ENCODE measurements at places on chromosomes 4 and X.

DNA sequence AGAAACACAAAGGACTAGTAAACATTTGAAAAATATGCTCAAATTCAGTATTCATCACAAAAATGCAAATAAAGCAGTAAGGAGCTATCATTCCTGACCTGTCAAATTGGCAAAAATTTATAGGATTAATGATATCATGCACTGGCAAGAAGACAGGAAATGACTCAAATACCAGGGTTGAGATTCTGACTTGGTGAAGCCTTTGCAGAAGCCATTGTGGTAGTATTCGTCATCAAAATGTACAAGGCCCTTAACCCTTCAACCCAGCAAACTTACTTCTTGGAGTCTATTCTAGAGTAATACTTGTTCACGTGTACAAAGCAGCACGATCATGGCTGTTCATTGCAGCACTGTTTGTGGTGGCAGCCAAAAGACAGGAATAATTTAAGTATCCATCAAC lies 132.4 kb downstream of the ENOX2 start:
- no peak for DNase-seq

- no peak for DNase-seq
These were observed 58.2 kb downstream of the ARSJ start for GRCh38 chr4:113921089-113921794.

- no peak for DNase-seq
These were observed 83.7 kb downstream of the PSAPL1 start for GRCh38 chr4:7351014-7351413.

DNA sequence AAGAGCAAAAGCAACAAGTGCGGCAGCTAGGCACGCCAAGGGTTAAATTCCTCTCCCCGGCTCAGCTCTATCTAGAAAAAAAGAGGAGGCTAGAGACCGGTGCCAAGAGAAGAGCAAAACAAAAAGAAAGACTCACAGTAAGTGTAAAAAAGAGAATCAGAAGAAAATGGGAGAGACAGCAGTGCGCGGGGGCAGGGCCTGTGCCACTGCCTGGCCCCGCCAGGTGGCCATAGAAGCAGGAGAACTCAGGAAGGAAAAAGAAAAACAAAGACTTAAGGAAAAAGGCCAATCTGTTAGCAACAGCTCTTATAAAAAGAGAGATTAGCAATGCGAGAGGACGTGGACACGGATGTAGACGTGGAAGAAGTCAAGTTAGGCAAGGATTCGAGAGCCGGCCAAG lies 3.2 kb downstream of the ACOX3 start:
- no peak for DNase-seq

DNA sequence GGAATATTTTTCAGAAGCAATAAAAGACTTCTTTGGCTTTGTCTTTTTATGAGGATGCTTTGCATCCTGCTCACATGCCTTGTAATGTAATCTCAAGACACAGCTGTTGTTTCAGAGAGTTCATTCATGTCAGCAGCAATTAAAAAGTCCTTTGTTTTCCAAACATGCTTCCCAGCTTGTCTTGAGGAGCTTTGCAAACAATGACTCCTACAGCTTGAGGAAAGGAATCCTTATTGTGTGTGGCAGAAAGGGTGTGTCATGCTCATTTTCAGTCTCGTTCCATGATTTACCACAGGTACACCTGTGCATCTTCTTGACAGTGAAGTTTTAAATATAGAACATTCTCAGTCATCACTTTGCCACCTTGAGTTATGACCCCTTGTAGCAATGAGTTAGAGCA lies 139.2 kb upstream of the AADAT start:
- no peak for DNase-seq

GRCh38 chrX:31128855-31129254 lies 57.0 kb upstream of the FTHL17 start:
- no peak for DNase-seq

- DNase-seq: no peak
These were observed 4.8 kb upstream of the DUSP9 start for GRCh38 chrX:153642051-153642654.

DNA sequence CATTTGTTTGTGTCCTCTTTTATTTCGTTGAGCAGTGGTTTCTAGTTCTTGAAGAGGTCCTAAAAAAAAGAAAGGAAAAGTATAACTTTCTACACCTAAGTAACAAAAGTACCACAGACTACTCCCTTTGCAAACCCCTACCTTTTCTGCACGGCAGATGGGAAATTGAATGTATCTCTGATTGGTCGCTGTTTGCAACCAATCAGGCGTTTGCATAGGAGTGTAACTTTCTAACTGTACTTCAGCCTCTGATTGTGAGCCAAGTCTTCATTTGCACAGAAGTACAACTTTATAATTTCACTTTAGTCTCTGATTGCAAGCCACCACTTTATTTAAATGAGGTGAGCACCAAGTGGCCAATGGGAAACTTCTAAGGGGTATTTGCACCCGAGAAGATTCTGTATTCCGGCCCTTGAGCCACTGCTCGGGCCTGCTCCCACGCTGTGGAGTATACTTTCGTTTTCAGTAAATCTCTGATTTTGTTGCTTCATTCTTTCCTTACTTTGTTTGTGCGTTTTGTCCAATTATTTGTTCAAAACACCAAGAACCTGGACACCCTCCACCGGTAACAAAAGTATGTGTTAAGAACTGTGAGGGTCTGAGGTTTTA lies 40.3 kb upstream of the FHL1 start:
- no peak for DNase-seq

- no peak for DNase-seq
These were observed 85.2 kb upstream of the GPR34 start for GRCh38 chrX:41603596-41603995.

- DNase-seq: no peak
These were observed 11.3 kb downstream of the DOCK11 start for GRCh38 chrX:118506805-118507480.

- DNase-seq: no peak
These were observed 1513.2 kb downstream of the ARAP2 start for GRCh38 chr4:34731070-34731469.

DNA sequence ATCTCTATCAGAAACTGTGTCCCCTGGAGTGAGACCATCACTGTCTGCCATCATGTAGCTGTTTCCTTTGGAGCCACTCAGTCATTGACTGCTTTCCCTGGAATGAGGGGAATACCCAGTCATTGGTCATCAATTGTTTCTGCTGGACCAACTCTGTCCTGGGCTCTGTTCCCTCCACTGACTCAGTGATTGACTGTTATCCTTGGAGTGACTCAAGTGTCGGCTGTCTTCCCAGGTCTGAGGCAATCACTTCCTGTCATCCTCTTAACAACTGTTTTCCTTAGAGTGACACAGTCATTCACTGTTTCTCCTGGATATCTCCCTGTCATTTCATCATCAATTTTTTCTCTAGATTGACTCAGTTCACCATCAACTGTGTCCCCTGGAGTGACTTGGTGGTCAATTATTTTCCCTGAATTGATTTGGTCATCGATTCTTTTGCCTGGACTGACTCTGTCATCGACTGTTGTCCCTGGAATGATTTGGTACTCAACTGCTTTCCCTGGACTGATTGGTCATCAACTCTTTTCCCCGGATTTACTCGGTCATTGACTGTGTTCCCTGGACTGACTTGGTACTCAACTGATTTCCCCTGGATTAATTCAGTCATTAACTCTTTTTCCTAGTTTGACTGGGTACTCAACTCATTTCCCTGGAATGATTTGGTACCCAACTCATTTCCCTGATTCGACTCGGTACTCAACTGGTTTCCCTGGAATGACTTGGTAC lies 327.9 kb upstream of the VCX start:
- DNase-seq: no peak

DNA sequence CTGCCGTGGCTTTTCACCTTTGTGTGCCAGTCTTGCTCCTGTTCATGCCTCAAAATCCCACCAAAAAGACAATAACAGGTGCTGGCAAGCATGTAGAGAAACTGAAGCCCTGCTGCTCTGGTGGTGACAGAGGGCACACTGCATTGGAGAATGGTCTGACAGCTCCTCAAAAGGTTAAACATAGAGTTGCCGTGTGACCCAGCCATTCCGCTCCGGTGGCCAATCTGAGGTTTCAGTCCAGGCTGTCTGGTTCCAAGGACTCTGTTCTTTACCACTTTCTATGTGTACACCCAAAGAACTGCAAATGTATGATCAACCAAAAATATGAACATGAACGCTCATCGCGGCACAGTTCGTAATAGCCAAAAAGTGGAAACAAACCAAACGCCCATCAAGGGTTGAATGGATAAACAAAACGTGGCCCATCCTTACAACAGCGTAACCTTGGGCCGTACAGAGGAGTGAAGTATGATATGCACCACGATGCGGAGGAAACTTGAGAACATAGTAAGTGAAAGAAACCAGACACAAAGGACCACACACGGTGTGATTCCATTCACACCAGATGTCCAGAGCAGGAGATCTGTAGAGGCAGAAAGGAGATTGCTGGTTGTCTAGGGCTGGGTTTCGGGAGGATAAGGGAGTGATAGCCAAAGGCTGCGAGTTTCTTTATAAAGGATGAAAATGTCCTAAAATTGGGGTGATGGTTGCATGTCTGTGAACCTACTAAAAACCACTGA lies 33.6 kb upstream of the WFS1 start:
- no peak for DNase-seq

DNA sequence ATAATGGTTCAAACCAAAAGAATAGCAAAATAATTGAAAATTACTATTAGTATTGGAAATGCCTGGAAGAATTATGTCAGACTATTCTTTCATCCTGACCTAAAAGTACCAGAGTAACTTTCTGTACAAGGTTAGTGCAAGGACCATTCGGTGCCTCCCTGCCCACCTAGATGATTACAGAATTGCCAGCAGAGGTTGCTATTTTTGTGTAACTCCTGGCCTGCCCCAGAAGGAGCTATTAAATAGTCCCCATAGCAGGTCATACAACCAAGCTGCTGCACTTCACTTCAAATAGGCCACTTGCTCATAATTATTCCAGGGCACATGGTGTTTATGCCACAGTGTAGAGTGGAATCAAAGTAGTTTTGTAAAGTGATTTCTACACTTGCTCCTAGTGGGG lies 831.1 kb upstream of the PABPC4L start:
- no peak for DNase-seq

DNA sequence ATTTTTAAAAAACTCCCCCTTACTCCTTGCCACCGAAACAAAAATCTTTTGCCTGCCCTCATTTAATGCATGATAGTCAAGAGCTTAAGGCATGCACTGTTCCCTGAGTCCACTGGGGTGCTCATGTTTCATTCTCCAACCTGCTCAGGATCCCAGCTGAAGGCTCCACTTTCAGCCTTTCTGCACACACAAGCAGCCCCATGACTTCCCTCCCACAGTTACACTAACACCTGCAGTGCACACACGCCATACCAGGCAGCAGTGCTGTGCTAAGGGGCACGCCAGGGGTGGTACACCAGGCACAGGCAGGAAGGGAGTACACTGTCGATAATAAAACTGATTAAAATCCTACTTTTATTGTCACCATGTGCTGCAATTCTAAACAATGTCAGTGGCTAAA lies 385.2 kb downstream of the BMPR1B start:
- DNase-seq: no peak

GRCh38 chrX:23013366-23013765 lies 13.6 kb downstream of the DDX53 start:
- DNase-seq: no peak

DNA sequence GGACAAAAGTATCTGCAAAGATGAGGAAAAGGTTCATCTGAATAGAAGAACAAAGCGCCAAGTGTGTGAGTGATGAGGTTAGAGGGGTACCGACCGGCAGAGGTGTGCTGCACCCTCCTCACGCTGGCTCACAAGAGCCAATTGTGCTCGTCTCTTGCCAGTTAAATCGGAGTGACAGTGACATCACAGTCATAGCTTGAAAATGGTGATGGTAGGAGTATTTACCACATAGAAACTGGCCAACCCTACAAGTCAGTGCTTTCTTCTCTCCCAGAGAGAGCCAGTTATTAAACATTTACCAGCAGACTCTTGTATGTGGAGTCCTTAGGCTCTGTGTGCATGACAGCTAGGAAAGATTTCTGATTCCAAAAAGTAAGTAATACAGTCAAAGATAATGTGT lies 32.4 kb downstream of the CLDN22 start:
- DNase-seq: no peak

GRCh38 chr4:154551872-154552686 lies 1.9 kb upstream of the PLRG1 start:
- DNase-seq: no peak
